SW 1271 (cell line): ENCODE measurements at places on chromosomes 3 and 15.
A peak's percentile ranks its signal among the peaks of the same experiment; 100 is the strongest.

DNA sequence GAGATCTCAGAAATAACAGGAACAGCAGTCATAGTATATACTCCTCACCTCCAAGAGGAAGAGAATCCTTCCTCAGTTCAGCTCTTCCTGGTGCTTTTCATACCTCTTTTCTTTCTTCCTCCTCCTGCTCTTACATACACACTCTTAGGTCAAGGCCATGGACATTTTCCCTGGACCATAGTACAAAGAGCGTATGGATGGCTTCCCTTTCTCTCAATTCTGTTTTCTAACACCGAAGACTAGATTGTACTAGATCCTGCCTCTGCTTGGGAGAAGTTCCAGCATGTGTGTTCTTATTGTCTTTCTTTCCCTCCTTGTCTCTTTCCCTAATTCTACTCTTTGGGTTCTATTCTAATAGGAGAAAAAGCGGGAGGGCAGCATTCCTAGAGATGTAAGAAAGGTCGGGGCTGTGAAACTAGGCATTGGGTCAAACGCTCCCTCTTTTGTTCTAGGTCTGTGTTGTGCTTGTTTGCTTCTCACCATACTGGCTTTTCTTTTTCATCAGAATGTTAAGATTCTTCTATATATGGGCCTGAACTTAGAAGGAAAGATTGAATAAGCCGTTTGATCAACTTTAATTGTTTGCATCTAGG lies 77.4 kb downstream of the VPS8 start:
- DNase-seq = no peak

DNA sequence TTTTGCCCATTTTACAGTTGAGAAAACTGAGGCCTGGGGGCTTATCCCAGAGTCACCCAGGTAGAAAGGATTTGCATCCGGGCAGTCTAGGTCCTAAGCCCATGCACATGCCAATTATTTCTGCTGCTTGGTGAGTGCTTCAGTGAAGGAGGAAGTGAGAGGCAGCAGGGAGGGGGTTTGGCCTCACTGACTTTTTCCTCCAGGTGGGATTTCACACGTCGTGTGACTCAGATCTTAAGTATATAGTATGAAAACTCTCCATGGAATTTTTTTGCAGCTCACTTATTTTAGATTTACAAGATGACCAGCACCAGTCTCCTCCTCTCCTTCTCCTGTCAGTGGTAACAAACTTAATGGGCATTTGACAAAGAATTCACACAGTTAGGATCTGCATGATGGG lies 4.6 kb downstream of the ITGA11 start:
- no peak for DNase-seq

GRCh38 chr3:178802259-178802658 lies 266.0 kb downstream of the KCNMB2 start:
- no peak for DNase-seq

GRCh38 chr15:38299216-38299615 lies 46.6 kb downstream of the SPRED1 start:
- DNase-seq = no peak

DNA sequence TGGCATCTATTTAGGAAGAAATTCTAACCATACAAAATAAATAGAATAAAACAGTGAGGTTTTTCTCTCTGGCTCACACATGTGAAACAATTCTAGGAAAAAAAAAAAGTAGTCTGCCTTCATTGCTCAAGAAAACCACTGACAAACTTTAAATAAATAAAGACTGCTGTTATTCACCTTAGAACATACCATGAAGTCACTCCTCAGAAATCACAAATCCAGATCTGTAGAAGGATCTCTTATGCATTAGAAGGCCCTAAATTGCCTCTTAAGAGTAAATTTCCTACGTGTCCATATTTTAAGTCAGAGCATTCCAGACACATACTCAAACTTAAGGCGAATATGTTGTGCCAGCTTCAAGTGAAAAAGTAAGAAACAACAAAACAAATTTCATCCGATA lies 217.3 kb downstream of the ZIC4 start:
- DNase-seq = no peak

GRCh38 chr3:25500706-25501210 lies 72.7 kb downstream of the RARB start:
- no peak for DNase-seq

- no peak for DNase-seq
These were observed 5.4 kb upstream of the ACSBG1 start for GRCh38 chr15:78239811-78240210.

DNA sequence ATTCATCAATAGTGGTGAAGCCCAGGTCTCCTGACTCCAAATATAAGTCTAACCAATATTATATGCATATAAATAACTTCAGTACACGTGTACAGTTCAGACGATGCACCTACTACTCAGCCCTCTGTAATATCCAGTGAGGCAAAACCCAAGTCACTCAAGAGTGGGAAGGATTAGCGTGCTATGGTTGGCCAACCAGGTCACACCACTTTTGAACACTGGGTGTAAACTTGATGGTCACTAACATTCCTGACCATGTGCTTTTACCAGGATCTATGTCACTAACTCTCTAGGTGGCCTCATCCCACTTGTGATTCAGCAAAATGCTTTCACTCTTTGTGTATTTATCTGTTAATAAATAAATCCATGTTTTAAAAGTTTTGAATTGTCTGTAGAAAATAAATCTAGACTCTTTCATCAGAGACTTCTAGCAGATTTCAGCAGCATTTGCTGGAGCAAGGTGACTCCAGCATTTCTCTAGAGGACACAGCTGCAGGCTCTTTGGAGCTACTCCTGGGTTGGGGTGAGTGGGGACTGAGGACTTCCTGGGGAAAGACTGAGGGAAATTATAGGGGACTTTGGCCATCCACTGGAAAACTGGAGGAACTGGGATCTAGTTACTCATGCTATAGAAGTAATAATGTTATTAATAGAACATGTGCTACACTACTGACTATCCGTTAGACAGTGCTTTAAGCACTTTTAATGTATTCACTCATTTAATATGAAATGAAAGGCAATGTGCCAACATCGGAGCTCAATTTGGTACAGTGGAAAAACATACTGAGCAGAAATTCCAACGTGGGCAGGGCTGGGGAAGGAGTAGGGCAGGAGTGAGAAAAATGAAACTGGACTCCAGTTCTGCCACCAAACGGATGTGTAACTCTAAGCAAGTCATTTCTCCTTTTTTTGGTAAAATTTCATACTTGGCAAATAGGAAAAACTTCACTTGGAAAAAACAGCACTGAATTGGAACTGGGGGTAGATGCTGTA lies 97.9 kb downstream of the RORA start:
- no peak for DNase-seq

GRCh38 chr3:129122412-129123011 lies 908 bp upstream of the RAB43 start:
- DNase-seq = no peak

GRCh38 chr3:32817257-32817557 lies 590 bp upstream of the TRIM71 start:
- DNase-seq = no peak

- DNase-seq = no peak
These were observed 333.8 kb downstream of the PDCD6IP start for GRCh38 chr3:34132069-34132692.

DNA sequence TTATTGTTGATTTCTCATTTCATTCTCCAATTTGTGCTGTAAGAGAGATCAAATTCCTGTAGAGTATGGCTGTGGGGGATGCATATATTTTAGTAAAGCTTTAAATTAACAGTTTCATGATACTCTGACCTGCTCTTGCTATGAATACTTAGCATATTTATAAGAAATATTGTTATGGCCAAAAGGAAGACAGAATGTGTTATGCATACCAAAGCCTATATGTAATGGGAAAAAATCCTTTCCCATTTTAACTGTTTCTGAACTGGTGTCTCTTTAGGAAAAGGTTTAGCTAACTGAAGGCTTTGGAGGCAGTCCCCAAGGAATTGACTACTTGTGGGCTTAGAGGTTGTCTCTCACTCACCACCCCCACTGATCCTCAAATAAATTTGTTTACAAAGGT lies 59.2 kb downstream of the CADPS start:
- no peak for DNase-seq

DNA sequence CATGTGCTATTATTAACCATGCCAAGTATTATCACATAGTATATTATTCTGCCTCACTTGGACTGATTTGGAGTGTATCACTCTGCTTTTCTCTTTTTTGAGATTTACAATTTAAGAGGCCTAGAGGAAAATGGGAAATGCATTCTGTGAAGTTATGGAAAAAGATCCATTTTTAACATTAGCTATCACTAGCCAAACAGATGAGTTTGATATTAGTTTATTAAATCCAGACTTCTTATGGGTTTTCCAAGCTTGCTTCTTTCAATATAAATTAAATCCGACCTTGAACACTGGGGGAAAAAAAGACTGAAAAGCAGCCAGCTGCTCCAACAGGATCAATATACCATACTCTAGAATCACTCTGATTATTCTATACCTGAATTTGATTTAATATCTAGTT lies 30.1 kb upstream of the PLOD2 start:
- no peak for DNase-seq

DNA sequence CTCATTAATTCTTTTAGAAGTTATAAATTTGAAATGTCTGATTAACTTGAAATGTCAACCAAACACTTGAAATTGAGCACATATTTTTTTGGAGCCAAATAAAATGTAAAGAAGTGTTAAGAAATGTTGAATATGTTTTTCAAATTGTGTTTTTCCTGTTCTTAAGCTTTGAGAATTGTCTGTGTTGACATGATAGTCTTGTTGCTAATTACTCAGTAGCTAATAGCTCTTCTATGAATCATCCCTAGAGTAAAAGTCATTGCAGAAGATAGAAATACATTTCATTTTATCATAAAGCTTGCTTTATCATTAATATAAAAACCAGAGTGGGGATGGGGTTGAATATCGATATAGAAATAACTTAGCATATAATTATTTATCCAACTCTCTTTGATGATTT lies 41.9 kb upstream of the ABHD10 start:
- DNase-seq = peak; percentile 48

GRCh38 chr3:153051427-153052095 lies 110.5 kb upstream of the RAP2B start:
- peak; percentile 84 for DNase-seq

- no peak for DNase-seq
These were observed 119.3 kb upstream of the BFSP2 start for GRCh38 chr3:133280586-133280985.

DNA sequence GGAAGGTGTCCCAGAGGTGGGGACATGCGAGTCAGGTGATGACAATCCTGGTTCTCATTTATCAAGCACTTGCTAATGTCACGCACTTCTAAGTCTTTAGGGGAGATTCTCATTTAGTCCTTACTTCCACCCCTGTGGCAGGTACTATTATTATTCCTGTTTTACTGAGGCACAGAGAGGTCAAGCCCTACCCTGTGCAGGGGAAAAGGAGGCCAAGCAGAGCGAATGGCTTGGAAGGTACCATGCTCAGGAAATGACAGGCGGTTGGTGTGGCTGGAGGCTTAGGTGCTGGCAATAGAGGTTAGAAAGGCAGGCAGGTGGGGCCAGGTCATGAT lies 268.9 kb downstream of the UACA start:
- DNase-seq = no peak

GRCh38 chr15:69662645-69663000 lies 210.0 kb downstream of the RPLP1 start:
- DNase-seq = no peak

DNA sequence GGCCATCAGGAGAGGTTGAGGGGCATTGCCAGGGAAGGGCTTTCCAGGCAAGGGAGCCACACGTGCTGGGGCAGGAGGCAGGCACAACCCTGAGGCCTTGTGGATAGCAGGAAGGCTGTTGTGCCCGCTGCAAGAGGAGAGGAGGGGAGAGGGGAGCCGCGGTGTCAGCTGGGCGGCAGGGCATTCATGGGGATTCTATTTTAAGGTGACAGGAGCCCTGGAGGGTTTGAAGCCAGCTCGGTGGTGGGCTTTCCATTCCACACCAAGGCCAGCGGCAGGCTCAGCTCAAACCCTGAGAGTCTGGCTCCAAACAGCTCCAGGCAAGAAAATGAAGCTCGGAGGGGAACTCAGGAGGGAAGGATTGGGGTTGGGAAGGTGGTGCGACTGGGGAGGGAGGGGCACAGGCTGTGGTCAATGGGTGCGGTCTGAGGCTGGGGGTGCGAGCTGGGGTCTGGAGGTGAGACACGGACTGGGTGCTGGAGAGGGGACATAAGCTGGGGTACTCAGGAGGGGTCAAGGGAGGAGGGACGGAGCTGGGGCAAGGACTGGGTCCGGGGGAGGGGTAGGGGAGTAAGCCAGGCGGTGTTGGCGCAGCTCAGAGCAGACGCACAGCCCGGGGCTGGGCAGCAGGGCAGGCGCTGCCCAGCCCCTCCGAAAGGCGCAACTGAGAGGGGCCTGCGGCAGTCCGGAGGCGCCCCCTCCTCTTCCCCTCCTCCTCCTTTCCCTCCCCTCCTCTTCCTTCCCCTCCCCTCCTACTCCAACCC lies 43.4 kb downstream of the TPRA1 start:
- DNase-seq = no peak

GRCh38 chr3:114392831-114393230 lies 99.0 kb downstream of the TIGIT start:
- no peak for DNase-seq

DNA sequence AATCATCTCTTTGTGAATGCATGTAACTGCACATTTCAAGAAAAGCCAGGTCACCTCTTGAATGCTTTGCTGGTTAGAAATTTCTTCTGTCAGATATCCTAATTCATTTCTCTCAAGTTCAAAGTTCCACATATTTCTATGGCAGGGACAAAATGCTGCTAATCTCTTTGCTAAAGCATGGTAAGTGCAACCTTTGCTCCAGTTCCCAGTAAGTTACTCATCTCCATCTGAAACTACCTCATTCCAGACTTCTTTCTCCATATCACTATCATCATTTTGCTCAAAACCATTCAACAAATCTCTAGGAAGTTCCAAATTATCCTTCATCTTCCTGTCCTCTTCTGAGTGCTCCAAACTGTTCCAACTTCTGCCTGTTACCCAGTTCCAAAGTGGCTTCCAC lies 230.6 kb downstream of the ZMAT3 start:
- DNase-seq = no peak

DNA sequence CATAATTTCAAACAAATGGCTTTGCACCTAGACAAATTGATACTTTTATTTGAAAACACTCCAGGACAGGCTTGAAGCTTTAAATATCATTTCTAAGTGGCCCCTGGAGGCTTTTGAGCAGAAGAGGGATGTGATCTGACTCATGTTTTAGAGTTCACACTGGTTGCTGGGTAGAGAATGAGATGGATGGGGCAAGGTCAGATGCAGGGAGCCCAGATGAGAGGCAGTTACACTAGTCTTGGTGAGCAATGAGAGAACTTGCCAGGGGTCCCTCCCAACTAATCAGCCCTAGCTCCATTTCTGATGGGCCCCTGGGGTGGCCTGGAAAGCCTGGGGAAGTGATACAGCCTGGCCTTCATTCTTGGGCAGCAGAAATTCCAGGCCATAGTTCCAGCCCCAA lies 190.4 kb downstream of the MEGF11 start:
- no peak for DNase-seq

- DNase-seq = no peak
These were observed 29.3 kb upstream of the MYO1E start for GRCh38 chr15:59401824-59402569.

GRCh38 chr3:161859865-161860450 lies 363.4 kb downstream of the OTOL1 start:
- DNase-seq = no peak
